ENCODE measurements at places on chromosomes 4 and X. TPM values are rescaled to one million over a fixed set of nuclear protein-coding genes. Genes with fewer than 3 reads are reported as not detected.

GRCh38 chrX:54166915-54167314 lies 16.1 kb downstream of the FAM120C start:
- DNase-seq, result no peak

The LRIT3 gene
- polyA plus RNA-seq, result 0.04 TPM

The C4orf36 gene
- polyA plus RNA-seq, result 3.0 TPM

The TRPC3 gene
- 0.43 TPM for polyA plus RNA-seq

The UGT8 gene
- 0.02 TPM for polyA plus RNA-seq

- no peak for DNase-seq
Observed at GRCh38 chrX:11437642-11438379, 144.6 kb downstream of the AMELX start.

The NALF2 gene
- polyA plus RNA-seq, result not detected

- DNase-seq, result no peak
Observed at GRCh38 chr4:78331186-78331585, 220.4 kb upstream of the ANXA3 start.

The EDA2R gene
- 23.4 TPM for polyA plus RNA-seq

DNA sequence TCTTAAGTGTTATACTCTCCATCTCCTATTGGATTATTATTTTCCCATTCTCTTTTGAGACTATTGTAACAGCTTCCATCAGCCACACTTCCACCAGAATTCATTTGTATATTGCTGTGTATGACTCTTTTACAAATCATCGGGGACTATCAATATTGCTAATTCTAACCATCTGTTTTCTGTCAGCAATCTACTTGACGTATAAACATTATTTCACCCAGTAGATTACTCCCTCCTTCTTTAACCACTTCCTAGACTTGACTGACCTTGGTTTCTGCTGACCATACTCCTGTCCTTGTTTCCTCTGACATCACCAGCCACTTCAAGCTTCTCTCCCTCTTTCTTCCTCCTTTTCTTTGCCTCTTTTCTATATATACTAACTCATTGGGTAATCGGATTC lies 402.9 kb downstream of the PCDH18 start:
- DNase-seq, result no peak

The NPY1R gene
- polyA plus RNA-seq, result not detected

The EVC gene
- polyA plus RNA-seq, result 12.8 TPM

DNA sequence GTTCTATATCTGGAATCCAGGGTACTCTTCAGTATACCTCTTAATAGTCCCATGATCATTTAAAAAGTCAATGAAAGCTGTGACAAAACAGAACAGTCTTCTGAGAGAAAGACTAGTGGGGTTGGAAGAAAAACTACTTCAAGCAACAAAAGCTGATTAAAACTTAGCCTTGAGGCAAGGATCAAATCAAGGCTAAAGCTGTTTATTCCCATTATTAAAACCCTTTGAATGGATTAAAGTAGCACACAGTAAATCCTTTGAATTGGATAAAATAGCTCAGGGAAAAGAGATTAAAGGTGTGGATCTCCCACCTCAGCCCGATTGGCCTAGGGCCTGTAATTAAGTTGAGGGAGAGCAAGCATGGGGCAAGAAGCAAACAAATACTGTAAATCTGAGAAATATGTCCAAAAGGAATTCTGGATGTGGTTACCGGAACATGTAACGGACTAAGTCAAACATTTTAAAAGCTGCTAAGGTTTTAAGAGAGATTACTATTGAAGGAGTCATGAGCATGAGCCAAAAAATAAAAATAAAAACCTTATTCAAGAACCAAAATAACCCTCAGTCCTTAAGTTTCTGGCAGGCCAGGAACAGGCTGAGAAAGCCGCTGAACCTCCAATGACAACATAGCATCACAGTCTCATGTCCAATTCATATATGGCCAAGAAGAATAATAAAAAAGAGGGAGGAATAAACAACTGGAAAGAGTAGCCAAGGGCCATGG lies 257.3 kb upstream of the NEIL3 start:
- DNase-seq, result no peak

DNA sequence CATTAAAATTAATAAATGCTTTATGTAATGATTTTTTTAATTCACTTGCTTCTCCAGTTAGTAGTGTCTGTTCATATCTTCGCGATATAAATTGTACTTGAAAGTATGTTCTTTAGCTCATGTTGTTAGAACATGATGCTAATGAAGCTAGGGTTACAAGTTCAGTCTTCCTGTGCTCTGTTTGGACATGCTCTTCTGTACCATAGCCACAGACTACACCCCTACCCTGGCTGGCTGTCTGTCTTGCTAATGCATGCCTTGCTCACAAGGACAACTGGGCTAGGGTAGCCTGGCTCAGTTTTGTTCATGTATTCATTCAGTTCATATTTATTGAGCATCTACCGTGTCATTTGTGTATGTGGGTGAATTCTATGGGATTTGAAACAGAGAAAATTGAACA lies 50.8 kb upstream of the MTMR1 start:
- DNase-seq, result no peak

DNA sequence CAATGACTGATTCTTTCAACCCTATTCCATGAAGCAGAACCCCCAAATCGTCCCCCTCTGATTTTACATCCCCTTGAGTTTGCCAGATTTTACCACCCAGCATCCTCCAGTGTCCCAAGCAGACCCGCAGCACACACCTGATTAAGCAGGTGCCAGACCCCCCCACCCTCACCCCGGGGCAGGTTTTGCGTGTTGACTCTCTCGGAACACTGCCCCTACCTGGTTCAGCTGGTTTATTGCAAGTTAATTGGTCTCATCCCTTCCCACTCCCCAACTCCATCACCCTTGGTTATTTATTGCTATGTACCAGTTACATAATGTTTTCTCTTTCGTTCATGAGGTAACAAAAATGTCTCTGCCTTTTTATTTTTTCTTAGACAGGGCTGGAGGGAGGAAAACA lies 258.4 kb downstream of the BCOR start:
- DNase-seq, result no peak

DNA sequence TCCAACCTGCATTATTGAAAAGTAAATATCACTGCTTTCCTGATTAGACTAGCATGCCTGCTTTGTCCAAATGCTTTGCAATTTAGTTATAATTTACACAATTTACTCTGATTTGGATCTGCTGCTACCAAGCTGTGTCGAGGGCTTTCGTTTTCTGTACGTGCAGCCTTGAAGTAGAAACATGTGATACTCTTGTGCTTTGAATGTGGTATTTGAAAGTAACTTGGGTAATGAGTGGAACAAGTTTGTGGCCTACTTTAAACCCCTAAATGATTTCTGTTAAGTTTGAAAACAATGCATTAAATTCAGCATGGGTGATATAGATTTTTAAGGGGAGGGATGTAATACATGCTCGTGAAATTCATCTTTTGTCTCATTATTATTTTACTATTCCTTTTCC lies 240.7 kb downstream of the IQCM start:
- no peak for DNase-seq

DNA sequence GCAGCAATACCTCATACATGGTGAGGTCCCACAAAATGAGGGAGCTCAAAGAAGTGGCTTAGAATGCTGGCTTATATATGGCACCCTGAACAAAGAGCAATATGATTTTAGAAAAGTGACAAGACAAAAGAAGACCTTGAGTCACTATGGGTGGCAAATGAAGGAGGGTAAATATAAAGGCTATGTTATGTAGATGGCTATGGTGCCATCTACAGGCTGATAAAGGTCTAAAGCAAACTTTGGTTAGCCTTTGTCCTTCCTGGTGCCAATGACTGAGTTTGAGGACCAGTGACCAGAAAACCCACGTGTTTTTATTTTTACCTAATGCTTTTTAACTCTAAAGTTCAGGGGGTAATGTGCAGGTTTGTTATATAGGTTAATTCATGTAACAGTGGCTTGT lies 151.8 kb downstream of the CCNG2 start:
- no peak for DNase-seq

The SERPINA7 gene
- not detected for polyA plus RNA-seq

- no peak for DNase-seq
Observed at GRCh38 chr4:77615153-77615552, 9.5 kb downstream of the CXCL13 start.

DNA sequence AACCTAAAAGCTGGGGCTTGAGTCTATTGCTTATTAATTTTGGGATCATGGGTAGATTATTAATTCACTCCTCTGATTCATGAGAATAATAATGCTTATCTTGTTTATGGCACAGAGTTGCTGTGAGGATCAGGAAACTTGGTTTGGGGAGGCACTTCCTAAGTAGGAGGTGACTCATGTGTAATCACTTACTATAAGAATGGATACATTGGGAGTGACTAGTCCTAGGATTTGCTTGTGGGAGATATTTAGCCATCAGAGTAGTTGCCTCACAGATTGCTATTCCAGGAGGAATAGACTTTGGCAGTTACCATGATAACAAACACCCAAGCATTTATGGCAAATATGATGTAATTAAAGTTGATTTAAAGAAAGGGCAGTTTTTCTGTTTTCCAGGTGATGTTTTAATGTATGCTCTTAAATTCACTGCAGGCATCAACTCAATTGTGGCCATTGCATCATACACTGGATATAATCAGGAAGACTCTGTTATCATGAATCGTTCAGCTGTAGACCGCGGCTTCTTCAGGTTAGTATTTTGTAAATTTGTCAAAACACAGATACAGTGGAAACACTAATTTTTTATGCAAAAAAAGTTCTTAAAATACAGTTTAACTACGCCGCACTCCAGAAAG lies 41.9 kb downstream of the POLR2B start:
- peak; percentile 21 for DNase-seq

The GIMD1 gene
- polyA plus RNA-seq, result not detected

GRCh38 chrX:41313419-41313818 lies 20.5 kb upstream of the DDX3X start:
- no peak for DNase-seq

DNA sequence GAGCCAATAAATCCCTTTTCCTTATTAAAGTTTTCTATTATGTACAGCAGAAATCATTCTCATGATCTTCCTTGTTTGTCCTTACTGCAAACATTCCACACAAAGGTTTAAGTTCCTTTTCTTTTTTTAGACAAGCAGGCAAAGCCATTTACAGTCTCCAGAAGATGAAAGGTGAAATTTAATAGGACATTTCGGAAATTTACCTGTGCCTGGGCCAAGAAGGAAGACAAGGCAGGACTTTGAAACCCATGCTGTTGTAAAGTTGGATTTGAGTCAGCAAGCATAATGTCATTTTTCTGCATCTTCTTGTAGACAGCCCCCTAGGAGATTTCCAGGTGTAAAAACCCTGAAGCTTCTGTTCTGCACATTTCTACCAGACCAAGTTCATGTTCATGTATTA lies 188.1 kb downstream of the PAPSS1 start:
- DNase-seq, result no peak

GRCh38 chrX:153870791-153871360 lies 15.1 kb downstream of the L1CAM start:
- DNase-seq, result no peak

- DNase-seq, result no peak
Observed at GRCh38 chrX:127621780-127622179, 430.4 kb downstream of the ACTRT1 start.

- no peak for DNase-seq
Observed at GRCh38 chr4:155488691-155489090, 111.9 kb upstream of the MAP9 start.

DNA sequence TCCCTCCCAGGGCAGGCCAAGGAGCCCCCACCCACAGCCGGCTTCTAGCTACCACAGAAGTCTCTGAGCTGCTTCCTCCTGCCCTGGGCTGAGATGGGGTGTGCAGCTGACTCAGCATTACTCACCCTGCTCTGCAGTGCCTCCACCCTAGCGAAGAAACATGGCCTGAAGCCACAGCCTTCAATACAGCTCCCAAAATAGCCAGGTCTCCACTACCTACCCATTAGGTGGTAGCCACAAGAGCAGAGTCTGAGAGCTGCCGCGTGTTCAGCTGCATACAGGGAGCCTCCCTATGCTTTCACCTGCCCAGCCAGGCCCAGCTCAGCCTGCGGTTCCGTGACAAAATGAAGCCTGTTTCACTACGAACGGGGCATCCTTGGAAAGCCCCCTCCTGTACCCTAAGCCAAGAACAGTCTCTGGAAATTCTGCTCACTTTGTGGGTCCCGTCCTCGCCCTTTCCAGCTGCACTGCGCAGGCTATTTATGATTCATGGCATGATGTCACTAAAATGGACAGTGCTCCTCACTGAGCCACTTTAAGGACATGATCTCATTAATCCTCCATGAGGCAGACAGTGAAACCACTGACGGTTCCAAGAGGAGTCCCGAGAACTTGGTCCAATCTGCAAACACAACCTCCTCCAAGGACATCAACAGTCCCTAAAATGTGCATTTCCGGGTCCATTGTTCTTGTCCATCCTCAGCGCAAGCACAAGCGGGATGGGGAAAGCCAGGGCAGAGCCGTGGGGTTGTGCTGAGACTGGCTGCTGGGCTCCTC lies 20.2 kb downstream of the WDR1 start:
- peak; percentile 50 for DNase-seq

DNA sequence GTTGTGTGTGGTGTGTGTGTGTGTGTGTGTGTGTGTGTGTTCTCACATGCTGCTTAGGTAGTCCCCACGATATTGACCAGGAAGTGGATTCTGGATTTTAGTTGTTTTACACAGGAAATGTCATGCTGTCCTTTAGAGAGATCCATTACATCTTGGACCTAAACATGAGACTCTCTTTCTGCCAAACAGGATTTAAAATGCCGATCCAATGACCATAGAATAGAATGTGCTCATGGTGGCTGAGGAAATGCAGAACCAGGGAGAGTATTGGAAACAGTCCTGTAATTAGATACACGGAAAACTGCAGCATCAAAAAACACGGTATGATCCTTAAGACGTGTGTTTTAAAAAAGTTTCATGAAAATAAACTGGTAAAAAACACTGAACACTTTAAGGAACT lies 347.8 kb upstream of the FRG1 start:
- DNase-seq, result no peak

DNA sequence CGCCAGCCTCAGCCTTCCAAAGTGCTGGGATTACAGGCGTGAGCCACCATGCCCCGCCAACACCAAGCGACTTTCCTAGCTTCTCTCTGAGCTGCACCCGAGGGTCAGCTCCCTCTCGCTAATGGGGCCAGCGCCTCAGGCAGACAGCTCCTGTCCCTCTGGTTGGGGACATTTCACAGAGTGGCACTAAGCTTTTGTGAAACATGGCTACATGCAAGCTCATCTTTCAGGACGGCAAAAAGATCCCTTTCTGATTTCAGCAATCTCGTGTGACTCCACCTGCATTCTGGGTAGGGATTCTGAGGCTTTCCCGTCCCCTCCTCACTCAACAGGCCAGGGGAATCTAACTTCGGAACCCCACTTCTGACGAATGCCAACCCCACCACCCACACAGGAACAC lies 31.0 kb upstream of the C4orf50 start:
- no peak for DNase-seq
